ENCODE measurements at places on chromosomes 13 and 19.
A peak's percentile ranks its signal among the peaks of the same experiment; 100 is the strongest.

- no peak for DNase-seq
Observed at GRCh38 chr13:107258599-107259187, 690.8 kb upstream of the ARGLU1 start.

- no peak for DNase-seq
Observed at GRCh38 chr19:6274756-6275155, 5.0 kb downstream of the MLLT1 start.

DNA sequence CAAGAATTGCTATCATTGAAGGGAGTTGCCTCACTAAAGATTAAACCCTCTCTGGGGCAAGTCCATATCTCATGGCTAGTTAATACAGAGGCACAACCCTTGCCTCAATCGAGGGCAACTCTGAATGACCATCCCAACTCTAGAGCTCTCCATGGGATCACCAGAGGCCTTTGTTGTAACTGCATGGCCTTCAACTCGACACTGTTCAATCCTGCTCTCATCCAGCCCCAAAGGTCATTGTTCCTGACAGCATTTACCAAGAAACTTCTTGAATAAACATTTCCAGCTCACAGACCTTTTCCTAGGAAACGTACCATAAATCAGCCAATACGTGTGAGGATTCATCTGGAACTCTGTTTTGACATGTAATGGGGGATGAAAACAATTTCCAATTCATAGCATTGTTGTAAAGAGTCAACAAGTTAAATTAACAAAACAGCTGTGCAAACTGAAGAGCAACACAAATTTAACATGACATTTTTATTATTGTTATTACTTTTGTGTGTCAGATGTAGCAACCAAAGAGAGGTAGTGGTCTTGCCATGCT, 452.7 kb downstream of the SUCLA2 start:
- DNase-seq = no peak

DNA sequence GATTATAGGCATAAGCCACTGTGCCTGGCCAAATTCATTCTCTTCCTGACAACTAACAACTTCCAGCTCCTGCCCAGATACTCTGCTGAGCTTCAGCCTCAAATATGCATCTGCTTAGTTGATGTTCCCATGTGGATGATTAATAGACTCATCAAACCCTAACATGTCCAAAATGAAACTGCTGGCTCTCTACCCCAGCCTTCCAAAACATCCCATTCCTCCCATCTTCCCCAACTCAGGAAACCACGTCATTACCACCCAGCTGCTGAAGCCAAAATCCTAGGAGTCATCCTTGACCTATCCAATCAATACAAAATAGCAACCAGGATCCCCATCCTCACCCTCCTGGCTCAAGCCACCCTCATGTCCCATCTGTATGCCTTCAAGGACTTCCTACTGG, 20.9 kb downstream of the POU2F2 start:
- no peak for DNase-seq

- DNase-seq = no peak
Observed at GRCh38 chr19:47607564-47608073, 1.3 kb upstream of the BICRA start.

DNA sequence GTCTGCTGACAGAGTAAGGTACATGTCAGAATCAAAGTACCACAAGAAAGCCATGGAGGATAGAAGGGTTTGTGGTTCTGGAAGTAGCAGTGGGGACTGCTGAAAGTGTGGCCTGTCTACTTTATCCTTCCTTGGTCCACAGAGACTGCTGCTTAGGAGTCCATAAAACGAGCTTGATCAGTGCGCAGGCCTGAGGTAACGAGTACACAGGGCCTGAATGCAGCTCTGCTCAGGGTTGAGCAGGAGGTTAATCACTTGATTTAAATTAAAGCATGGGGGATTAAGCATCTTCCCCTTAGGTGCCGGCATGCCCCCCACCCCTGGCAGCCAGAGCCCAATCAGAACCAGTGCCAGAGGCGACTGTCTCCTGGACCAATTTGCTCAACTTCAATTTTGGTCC, 34.9 kb upstream of the WASF3 start:
- DNase-seq = no peak

GRCh38 chr19:18700501-18701249, 17.2 kb downstream of the CRTC1 start:
- DNase-seq = peak; percentile 50

GRCh38 chr13:91211510-91211909, 136.0 kb upstream of the MIR17HG start:
- no peak for DNase-seq

- DNase-seq = no peak
Observed at GRCh38 chr13:114323349-114323748, 9.0 kb downstream of the CHAMP1 start.

DNA sequence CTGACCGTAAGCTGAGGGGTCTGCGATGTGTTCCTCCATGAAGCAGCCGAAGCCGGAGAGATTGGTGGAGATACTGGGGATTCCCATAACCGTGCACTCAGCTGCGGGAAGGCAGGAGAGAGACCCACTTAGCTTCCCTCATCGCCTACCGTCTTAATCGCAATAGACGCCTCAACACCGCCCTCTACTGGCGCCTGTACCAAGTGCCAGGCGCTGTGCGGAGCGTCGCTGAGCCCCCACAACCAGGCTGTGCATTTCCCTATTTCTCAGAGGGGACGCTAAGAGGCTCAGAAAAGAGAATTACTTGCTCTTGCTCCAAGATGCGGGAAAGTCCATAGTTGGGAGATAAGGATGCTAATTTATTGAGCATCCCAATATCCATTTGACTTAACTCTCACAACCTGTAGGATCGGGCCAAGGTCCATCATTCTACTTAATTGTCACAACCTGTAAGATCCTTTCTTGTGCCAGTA, 5.8 kb downstream of the FTL start:
- peak; percentile 67 for DNase-seq

GRCh38 chr13:70959035-70959775, 851.0 kb upstream of the KLHL1 start:
- no peak for DNase-seq

DNA sequence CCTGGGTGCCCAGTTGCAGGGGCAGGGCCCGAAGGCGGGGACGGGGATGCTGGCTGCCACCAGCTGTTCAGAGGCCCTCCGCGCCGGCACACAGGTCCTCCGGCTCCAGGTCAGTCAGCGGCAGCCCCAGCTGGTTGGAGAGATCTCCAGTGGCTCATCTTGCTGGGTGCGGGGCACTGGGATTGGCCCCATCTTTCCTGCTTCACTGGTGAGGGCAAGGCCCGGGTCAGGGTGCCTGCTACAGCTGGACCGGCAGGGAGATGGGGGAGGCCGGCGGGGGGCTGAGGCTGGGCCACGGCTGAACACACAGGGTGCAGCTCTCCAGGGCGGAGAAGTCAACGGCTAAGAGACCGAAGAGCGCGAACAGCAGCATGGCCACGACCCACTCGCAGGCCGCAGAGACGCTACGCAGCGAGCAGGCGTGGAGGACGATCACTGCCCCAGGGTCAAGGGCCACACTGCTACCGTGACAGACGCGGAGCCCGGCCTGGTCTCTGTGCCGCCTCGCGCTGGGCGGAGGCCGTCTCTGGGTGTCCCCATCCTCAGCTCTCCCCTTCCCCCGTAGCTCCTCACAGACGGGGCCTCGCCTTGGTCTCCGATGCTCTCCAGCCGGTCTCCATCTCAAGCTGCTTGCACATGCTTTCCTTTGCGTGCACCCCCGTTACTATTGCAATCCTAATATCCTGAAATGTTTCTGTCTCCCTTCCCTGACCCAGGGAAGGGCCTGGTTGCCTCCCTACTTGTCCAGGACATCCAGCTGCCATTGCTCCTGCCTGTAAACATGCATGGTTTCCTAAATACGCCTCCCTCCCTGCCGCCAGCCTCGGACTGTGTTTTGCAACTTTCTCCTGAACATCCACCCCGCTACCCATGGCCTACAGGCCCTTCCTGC, 12.3 kb downstream of the TMEM150B start:
- no peak for DNase-seq

DNA sequence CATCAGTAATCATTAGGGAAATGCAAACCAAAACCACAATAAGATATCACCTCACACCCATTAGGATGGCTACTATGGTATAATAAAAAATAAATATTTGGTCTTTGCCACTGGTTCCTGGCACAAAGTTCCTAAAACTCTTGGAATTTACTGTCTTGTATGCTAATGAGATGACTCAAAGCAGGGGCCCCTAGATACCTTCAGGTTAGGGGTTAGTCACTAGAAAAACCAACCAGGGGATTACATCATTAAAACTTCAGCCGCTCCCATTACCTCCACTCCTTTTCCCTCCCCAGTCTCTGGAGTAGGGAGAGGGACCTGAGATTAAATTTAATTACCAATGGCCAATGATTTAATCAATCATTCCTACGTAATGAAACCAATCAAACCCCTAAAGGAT, 49.6 kb downstream of the THSD1 start:
- no peak for DNase-seq

- DNase-seq = no peak
Observed at GRCh38 chr19:33866696-33867095, 70.0 kb downstream of the KCTD15 start.

GRCh38 chr13:26558074-26558805, 757 bp downstream of the WASF3 start:
- DNase-seq = no peak
